Type B pancreatic cell (in vitro differentiated cells): ENCODE measurements at places on chromosomes 1 and 21.

DNA sequence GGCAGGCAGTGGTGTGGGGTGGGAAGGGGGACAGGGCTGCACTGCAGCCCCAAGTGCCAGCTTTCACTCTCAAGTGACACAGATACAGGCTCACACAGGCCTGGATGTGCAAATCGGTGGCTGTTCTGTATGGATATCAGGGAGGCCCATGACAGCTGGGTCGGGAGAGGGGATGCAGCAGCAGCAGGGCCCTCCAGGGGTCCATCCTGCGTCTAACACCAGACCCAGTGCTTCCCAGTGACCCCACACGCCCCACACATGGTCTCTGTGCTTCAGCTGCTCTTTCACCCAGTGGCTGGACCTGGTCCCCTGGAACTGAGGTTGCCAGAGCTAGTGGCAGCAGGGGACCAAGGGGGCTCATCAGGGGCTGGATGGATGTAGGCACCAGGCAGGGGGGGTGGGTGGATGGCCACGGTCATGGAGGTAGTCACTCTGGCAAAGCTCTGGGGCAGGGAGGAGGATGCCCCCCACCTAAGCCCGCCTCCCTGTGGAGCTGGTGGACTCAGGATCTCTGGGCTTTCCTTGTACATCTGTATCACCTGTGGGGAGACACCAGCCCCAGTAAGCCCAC, 13.9 kb downstream of the BTBD19 start:
- no peak for DNase-seq

GRCh38 chr1:246677842-246678241, 46.4 kb upstream of the SCCPDH start:
- DNase-seq, result no peak

DNA sequence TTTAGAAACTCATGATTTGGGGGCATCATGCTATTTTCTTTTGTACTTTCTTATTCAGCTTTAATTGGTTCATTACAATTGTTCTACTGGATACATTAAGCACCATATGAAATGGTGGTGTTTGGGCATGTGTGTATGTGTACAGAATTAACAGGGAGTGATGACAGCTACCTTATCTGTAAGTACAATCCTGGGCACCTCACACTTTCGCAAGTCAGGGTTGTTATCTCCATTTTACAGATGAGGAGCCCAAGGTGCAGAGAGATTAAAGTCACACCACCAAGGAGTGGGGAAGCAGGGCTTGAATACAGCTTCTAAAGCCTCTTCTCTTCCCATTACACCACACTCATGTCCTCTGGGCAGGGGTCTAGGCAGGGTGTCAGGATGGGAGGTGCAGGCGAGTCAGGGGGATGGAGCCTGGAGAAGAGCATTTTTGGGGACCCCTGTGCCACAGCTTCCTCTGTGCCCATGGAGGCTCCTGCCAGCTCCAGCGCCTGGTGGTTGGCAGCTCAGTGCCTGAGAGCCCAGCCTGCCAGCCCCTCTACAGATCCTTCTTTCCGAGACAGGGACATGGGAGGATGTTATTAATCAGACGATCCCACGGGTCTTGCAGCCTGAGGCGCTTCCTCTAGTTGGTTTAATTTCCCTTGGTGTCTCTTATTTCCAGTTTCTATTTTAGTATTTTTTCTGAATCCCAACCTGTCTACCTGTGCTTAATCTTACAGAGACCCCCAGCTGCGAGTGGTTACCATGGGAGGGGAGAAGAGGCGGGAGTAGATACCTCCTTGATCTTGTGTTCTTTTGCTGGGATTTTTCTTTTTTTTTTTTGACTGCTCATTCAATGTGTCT, 126.2 kb upstream of the CD34 start:
- no peak for DNase-seq

GRCh38 chr1:185398599-185398998, 81.6 kb upstream of the IVNS1ABP start:
- no peak for DNase-seq

GRCh38 chr1:93419344-93419743, 28.6 kb upstream of the FNBP1L start:
- no peak for DNase-seq

DNA sequence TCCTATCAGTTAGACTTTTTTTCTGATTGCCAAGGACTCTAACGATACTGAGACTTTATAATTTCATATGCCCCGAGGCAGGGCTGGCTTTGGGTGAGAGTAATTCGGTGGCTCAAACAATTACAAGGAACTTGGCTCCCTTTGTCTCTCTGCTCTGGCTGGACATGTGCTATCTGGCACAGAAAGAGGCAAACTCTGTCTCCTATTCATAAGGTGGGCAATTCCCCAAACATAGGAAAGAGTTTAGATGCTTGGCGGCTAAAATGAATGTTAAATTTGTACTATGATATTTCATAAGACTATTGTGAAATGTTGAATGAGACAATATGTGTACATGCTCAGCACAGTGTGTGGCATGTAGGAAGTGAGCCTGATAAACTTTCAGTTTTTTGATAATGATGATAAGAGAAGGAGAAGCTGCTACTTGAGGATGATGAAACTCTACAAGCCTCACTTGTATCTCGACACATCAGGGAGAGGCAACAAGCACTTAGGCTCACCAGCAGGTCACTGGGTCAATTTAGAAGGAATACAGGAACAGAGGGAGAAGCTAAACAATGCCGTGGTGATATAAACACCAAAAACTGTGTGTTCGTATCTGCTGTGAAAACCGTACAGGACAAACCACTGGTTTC, 12.6 kb upstream of the NTPCR start:
- DNase-seq, result no peak

DNA sequence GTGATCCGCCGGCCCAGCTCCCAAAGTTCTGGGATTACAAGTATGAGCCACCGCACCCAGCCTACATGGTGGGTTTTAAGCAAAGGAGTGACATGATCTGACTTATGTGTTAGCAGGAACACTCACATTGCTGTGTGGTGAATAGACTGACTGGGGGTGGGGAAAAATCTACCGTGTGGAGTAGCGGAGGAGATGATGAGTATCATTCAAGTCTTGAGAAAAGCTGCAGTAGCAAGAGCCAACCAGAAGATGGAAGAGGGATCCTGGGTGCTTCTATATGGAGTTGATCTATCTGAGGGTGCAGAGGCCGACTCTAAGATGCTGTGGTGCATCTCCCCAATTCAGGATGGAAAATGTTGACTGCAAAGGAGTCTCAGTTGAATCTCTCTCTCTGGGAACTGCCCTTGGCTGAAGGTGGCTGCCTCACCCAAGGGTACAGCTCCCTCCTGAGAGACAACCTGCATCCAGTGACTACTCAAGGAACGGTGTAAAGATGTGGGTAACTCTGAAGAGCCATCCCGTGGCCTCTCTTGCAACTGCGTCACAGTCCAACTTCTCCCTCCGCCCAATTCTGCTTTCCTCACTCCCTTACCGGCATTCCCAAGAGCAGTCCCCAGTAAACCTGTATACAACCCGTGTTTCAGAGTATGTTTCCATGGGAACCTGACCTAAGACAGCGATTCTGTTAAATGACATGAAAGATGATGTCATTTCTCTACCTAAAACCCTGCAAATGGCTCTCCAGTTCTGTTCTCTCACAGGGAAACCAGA, 7.4 kb upstream of the B3GALNT2 start:
- DNase-seq, result no peak

DNA sequence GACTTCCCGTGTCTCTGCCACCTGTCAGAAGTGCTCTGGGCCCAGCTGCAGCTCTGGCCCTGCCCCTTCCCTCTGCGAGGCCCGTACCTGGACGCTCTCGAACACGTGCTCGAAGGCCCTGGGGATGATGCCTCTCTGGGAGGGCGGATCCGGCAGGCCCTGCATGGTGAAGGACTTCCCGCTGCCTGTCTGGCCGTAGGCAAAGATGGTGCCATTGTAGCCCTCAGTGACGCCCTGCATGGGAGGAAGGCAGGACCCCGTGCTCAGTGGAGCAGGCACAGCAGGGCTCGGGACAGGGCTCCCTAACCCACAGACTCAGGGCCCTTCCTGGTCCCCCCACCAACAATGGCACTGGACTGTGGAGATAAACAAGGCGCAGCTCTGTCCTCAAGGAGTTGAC, 2.4 kb downstream of the KIF17 start:
- DNase-seq, result no peak

GRCh38 chr1:52952112-52952511, 25.0 kb downstream of the SCP2 start:
- no peak for DNase-seq

DNA sequence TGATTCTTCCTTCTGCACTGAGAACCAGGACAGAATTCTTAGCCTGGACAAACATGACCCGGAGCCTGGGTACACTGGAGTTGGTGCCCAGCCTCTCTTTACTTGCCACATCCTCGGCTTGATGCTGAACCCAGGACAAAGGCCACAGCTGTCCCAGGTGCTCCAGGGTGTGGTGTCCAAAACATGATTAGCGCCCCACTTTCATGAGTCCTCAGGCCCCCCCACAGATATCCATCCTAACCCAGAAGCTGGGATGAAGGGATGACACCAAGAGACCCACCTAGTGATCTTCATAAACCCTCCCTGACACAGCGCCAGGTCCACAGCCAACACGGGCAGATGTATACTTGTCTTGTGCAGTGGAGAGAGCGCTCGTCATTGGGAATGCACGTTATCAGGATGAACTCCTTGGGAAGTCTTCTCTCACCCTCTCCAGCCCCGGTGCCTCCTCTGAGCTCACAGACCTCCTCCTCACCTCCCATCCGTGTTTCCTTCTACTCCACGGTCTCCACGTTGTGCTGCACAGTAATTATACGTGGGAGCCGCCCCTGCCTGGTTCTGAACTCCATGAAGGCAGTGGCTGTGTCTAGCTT, 3.6 kb downstream of the ABCA4 start:
- DNase-seq, result peak; percentile 57

DNA sequence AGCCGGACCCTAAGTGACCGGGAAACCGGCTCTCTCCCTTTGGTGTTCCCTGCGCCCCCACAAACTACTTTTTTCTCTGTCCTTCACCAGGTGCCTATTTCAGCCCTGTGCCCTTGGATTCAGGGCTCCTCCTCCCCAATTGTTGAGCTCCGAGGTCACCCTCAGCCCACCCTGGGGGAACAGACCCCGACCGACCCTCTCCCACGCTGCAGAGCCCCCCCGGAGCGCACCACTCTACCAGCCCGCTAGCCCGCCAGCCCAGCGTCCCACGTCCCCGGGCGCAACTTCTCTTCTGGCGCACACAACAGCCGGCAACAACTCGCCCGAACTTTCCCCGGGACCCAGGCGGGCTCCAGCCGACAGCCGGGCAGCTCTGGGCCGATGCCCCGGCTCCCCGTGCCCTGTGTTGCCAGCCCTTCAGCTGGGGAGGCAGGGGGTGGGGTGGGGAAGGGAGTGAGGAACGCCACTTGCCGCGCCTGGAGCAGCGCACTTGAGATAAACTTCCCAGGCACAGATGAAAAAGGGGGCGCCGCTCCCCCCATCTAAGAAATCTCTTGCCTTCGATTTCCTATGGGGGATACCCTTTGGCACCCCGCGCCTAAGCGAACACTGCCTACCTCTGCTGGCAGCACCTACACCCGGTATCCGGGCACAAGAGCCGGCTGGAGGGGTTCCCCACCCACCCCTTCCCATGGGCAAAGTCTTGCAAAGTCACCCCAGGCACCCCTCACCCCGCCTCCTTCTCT, 997 bp downstream of the CASZ1 start:
- no peak for DNase-seq

- DNase-seq, result no peak
These were observed 68.4 kb upstream of the ADGRL4 start for GRCh38 chr1:79074975-79075374.
